ENCODE measurements at places on chromosomes 5 and 9.

- no peak for DNase-seq
Observed at GRCh38 chr5:149584121-149584520, 2.8 kb downstream of the ARHGEF37 start.

DNA sequence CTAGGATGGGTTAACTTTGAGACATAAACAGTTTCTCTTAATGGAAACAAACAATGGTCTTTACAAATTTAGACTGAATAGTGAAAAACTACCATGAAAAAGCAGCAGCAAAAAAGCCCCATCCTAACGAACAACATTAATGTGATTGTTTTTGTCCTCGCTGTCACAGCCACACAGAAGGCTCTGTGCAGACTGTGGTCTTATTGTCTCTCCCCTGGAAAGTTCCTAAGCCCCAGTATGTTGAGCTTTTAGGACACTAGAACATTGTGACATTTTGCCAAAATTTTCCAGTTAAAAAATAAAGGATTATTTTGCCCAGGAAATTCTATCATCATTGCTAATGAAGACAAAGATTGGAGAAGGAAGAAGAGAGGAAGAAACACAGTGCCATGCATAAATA is 12.6 kb upstream of the SOWAHA start:
- no peak for DNase-seq

DNA sequence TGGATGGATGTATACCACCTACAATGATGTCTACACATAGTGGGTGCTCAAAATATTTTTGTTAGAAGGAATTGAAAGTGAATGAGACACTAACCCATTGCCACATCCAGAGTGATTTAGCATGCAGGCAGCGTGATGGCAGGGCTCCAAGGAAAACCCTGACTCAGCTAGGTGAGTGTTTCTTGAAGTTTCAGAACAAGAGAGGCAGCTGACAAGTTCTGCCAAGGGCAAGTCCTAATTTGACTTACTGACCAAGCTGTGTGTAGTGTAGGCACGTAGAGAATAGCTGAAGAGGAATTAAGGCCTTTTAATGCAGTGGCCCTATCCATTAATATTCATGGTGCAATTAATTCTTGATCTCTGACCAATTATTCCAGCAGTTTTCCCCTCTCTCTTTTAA is 107.8 kb upstream of the ATP10B start:
- no peak for DNase-seq

DNA sequence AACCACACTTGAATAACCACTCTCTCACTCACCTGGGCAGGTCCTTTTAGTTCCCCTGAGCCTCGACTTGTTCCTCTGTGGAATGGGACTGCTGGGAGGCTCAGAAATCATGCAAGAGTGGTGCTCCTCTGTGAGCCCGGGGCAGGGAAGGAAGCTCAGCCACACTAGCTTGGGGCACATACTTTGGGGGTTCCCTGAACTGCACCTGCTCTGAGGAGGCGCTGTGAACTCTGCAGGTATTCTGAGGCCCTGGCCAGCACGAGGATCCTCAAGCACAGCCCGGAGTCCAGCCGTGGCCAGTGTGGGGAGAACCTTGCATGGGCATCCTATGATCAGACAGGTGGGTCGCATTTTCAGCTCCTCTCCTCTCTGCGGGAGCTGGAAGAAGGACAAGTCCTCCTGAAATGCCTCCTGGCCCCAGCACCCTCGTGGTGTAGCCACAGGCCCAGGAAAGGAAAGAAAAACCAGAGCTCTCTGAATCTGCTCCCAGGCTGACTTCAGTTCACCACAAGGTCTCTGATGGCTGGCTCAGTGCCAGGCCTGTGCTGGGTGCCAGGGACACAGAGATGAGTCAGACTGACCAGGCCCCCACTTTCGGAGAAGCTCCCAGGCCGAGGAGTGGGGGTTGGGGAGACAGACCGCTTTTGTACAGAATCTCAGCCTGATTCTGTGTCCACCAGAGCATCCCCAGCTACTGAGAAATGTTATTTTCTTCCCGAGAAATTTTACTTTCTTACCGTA is 11.9 kb downstream of the GLIPR2 start:
- peak; percentile 79 for DNase-seq

DNA sequence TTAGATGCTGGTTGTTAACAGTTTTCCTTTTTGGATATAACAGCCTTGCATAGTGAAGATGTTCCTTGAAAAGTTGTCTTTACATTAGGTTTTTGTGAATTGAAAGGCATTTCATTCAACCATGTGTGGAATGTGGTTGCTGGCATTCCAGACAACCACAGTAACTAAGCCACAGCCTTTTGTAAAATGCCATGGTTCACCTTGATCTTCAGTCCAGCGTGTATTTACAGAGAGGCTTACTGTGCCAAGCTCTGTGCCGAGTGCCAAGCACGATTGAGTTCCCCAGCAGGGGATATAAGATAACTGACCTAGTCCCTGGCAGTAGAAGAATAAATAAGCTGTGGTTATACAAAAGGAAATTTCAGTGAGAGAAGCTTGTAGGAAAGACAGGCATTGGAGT is 4.9 kb downstream of the EXOSC2 start:
- DNase-seq, result no peak

DNA sequence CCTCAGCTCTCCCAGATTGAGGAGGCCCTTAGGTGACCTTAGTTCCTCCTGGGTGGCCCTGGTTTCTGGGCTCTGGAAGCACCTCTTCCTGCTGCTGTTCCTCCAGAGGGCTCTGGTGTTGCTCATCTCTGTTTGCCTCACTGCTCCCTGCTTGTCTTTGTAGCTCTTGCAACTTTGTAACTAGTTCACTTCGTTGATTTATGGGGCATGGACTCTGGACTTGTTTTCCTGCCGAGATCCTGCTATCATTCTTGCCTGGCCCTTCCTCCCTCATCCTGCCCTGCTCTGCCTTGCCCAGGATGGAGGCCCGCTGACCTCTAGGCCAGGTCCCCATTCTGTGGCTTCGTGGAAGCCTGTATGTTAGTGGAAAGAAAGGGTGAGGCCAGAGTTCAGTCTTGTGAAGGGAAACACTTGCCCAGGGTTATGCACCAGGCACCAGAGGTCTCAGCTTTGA is 169.3 kb downstream of the MACROH2A1 start:
- no peak for DNase-seq

DNA sequence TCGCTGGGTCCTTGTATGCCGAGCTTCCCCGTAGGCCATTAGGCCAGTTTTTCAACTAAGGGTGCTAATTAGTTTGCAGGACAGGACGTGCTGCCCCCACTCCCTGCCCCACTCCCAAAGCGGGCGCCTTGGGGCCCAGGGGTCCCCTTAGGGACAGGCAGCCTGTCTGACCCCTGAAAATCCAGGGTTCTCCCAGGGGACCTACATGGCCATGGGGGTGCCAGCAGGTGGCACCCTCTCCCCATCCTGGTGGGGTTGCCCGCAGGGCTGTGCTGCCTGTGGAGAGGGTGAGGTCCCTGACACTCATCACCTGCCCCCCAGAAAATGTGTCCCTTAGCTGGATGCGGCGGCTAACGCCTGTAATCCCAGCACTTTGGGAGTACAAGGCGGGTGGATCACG is 8.5 kb upstream of the CCDC187 start:
- DNase-seq, result peak; percentile 7

DNA sequence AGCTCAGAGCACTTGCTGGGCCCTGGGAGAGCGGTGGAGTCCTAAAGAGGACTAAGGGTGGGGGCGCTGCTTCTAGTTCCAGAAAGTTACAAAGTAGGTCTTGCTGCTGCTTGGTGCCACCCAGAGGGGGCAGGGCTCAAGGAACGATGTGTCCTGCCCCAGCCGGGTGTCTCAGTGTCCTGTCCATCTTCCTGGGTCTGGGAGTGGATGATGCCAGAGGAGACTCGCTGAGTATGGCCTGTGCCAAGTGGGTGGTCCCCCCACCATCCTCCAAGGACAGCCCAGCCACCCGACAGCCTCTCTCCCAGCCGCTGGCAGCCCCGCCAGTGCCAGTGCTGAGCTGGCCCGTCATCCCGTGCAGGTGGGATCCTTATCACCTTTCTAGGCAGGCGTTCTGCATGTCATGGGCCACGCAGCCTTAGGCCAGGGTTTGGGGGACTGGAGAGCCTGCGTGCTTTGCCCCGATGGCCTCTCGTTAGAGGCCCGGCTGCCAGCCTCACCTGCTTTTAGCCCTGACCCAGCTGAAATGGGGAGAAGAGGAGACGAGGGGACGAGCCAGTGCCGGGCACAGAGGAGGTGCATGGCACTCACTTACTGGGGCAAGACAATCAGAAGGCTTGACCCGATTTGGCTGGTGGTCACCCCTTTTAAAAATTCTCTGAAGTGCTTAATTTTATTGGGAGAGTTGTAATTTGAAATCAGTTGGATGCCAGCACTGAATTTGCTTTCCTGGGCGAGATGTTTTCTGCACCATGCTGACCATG is 5.6 kb downstream of the WNK2 start:
- no peak for DNase-seq

GRCh38 chr9:115604831-115605483 is 487.0 kb upstream of the TNC start:
- no peak for DNase-seq

DNA sequence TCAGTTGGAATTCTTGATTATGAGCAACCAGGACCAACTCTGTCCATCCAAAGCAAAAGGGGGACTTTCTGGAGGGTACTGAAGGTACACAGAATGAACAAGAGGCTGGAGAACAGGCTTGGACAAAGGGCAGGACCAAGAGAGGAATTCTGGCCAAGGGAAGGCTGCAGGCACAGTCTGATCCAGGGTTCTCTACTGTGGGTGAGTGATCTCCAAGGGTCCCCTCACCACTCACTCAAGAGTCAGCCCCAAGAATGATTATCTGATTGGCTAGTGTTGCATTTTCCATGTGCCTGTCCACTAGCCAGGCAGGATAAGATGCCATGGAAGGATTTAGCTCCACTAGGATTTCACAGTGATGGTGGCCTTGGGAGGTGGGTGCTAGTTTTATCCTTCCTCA is 11.6 kb upstream of the PHF19 start:
- no peak for DNase-seq

- DNase-seq, result no peak
Observed at GRCh38 chr5:97172227-97172626, 10.8 kb downstream of the RIOK2 start.

DNA sequence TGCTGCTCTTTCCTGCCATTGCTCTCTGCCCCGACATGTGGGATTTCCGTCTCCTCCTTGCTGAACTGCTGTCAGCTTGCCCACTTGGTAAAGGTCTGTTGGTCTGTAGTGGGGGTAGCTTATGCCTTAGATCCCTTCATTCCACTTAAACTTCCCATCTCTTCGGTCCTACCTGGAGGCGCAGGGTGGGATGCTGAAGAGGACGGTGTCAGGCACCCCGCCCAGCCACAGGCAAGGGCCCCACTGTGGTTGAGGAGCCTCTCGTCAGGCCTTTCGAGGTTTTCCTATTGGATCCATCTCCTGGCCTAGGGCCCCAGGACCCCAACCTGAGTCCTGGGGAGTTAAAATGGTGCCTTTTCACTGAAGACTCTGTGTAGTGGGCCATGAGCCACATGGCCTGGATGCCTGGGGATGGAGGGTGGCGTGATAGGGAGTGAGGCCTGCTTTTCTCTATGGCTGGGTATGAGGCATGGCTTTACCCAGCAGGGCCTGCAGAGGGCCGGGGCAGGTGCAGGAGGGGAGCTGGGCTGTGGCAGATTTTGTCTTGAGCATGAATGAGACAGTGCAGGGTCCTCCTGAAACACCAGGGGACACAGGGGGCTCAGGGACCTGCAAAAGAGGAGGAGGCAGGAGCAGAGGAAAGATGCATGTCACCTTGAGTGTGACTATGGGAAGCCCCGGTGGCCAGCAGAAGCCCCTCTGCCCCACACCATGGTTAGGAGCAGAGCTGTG is 25.8 kb upstream of the RNF130 start:
- no peak for DNase-seq

DNA sequence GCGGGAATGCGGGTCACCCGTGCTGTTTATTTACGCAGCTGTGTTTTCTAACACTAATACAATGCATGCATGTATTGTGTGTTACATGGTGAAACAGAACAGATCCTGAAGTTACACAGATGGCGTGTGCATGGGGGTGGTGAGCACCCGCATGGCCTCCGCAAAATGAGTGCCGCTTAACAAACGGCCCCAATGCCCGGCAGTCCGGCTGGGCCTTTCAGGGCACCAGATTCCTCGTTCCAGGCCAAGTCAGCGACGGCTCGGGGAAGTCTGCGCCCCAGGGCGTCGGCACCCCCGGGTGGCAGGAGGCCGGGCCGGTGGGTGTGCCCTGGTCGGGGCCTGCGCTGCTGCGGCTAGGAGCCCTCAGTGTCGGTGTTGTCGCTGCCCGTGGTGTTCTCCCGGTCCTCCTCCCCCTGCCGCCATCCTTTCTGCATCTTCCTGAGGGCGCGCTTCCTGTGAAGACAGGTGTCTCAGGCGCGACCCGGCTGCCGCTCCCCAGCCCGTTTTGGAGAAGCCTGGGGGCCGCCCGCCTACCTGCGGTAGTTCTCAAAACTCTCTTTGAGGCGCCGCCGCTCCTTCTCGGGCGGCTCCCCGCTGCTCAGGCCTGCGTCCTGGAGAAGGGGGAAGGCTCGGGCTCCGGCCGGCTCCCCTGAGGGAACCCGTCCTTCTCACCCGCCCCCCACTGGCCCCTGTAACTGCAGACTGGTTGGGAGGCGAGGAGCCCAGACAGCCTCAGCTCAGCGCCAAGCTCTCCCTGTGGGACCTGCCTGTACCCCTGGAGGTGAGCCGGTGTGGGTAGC is 605 bp upstream of the DNLZ start:
- DNase-seq, result no peak

DNA sequence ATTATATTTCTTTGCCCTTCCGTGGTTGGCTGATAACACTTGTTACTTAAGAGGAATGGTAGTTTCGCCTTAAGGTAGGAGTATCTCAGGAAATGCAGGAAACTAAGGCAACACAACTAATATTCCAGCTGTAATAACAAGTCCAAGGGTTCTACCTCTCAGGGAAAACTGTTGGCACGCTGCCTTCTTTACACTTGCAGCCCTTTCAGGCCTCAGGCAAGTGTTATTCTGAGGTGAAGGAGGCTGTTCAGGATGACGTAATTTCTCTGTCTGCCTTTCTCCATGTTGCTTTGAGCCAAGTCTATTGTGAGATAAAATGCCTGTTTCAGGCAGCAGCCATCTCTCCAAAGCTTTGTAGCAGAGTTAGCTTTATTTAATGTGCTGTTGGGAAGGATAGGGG is 38.0 kb downstream of the VCAN start:
- DNase-seq, result no peak
